ENCODE measurements at places on chromosomes 1 and 21.

DNA sequence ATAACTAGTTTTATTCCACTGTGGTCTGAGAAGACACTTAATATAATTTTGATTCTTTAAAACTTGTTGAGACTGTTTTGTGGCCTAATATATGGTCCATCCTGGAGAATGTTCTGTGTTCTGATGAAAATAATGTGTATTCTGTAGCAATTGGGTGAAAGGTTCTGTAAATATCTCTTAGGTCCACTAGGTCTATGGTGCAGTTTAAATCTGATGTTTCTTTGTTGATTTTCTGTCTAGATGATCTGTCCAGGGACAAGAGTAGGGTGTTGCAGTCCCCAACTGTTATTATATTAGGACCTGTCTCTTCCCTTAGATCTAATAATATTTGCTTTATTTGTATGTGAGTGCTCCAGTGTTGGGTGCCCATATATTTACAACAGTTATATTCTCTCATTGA is 33.9 kb upstream of the PM20D1 start:
- DNase-seq = no peak

GRCh38 chr1:98420376-98421084 is 241.0 kb upstream of the SNX7 start:
- no peak for DNase-seq

DNA sequence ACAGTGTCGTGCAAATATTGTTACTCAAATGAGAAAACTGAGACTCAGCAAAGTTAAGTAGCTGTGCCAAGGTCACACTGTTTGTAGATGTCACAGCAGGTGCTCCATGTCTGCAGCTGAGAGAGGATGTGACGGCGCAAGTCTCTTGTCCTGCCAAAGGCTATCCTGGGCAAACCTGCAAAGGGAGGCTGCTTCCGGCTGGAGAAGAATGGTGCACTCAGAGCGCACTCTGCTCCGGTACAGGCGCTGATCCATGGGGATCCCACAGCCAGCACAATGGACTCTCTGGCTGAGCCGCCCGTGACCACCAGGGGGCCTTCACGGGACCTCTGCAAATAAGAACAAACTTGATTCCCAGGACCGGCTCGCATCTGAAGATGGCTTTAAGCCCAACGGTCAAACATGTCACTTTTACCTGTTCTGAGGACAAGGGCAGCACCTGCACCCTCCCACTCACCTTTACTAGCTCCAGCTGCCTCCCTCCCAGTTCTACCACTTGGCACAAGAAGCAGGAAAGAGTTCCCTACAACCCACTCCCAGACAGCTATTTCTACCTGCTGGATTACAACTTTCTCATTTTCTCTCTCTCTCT is 21.9 kb downstream of the RD3 start:
- DNase-seq = peak; percentile 19

DNA sequence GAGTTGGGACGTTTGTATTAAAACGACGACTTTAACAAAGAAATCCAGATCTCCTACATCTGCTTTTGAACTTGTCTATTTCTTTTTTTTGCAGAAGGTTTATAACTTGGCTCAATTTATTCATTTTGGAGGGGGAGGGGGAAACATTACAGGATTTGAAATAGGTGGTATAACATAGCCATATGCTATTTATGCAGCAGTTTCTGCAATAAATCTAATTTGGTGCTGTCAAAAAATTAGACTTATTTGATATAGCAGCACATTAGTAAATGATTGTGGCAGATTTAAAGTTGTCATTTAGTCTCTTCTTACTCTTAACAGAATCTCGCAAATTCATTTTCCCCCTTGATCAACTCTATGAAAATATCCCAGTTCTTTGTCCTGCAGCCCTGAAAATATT is 138.2 kb downstream of the SDCCAG8 start:
- DNase-seq = no peak

DNA sequence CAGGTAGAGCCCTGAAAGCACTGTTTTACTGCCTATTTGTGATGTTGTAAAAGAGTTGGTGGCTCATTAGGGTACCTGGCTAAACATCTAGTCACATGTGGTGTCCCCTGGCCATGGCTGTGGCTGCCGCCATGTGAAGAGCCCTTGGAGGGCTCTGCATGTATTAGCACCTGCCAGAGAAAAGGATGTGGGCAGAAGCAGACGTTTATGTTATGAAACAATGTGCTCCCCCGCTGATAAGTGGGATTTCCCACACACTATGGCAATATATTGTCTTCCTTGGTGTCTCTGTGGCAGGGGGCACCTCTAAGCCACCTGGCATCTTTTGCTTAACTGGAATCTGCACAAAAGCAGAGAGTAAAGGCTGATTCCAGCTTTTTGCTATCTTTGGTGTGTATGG is 9.6 kb downstream of the TENT5C start:
- no peak for DNase-seq

GRCh38 chr1:81662913-81663526 is 137.7 kb upstream of the ADGRL2 start:
- DNase-seq = no peak

DNA sequence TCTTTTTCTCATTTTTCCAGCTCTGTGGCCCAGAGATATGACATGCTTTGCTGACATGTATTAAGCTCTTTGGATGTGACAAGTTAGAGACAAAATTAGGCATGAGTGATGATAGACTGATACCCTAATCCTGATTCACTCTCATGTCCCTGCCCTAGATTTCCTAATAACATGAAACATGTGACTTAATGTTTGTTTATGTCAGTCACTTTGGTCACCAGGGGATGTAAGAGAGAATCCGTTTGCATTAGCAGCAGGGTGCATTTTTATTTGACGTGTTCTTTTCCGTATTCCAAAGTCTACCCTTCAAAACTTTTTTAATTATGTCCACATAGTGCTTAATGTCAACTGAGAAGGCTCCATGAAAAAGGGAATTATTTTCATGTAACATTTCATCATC is 192.4 kb downstream of the HMCN1 start:
- DNase-seq = no peak

DNA sequence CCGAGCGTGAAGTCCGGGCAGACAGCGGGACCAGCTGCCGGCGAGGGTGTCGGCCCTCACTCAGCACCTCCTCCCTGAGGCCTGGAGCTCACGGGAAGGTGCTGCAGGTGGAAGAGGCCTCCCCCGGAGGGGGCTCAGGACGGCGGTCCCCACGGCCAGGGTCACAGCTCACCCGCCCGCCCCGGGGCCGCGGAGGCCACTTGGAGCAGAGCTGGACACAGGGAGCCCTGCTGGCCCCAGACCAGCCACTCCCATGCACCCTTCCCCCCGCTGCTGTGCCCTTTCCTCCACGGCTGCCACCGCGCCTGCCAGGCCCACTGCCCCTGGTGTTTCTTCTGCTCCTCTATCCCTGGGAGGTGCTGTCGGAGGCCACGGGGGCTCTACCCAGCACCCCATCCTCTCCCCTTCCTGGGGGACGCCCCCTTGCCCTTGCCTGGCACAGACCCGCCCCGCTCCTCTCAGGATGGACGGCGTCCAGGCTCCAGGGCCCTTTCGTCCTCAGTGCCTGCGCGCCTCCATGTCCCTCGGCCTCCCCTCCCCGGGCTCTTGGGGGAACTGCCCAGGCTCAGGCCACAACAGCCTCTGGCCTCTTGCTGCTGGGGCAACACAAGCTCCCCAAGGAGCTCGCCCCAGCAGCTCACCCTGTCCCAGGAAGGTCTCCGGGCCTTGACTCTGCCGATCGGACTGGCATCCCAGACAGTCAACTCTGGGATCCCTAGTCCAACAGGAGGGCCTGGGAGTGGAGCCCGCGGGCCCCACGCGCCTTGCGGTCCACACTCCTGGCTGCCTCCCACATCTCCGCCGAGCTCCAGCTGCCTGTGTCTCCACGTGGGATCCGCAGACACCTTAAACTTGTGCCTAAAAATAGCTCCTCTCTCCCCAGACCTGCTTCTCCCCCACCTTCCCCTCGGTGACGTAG is 4.1 kb downstream of the TMEM240 start:
- no peak for DNase-seq

GRCh38 chr1:187715483-187715882 is 886.7 kb downstream of the PLA2G4A start:
- DNase-seq = no peak

DNA sequence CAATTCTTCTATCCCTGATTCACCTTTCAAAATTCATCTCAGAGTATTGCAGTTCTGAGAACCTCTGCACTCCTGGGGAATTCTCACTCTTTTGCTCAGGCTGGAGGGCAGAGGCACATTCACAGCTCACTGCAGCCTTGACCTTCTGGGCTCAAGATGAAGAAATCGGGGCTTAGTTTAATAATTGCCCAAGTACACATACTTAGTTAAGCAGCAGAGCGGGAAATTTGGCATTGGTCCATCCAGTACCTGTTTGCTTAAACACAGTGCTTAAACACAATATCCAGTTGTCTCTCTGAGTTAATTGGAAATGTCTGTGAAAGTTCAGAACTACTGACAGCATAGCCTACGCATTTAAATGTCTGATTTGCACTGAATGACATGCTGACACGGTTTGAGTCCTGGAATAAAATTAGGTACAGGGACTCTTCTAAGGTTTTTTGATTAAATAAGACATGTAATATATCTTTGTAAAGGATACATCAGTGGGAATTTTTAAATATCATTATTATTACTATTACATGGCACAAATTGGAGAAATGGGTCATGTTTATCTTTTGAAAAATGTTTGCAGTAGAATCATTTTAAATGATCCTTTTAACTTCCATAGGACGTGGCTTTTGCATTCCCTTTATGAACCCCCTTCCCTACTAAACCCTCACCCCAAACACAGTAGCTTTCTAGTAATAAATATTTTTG is 337.4 kb downstream of the SRGAP2C start:
- DNase-seq = no peak

DNA sequence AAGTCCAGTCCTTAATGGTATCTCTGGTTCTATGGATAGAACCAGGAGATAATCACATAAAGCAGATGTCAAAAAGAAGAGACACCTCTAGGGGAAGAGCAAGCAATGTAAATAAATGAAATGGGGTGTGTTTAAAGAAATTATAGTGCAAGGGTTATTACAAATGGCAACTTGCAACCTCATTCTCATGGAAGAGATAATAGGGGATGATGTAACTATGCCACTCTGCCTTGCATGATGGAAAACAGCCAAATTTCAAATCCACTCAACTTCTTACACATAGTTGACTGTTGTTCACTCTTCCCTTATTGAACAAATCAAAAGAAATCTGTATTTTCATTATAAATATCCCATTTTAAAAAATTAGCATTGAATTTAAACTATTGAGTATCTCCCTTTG is 274.0 kb upstream of the TMPRSS15 start:
- DNase-seq = no peak

GRCh38 chr1:156623946-156624813 is 5.0 kb downstream of the HAPLN2 start:
- no peak for DNase-seq

- peak; percentile 5 for DNase-seq
Measured at GRCh38 chr1:101567582-101568189, 330.9 kb downstream of the S1PR1 start.

Data from HS-27A (cell line).